Stimulated activated CD8-positive, alpha-beta memory T cell treated with anti-CD3 and anti-CD28 coated beads, Interleukin-4, amount 100 ng/mL, for 1 hour (primary cell): ENCODE measurements at places on chromosomes 6 and 20.

DNA sequence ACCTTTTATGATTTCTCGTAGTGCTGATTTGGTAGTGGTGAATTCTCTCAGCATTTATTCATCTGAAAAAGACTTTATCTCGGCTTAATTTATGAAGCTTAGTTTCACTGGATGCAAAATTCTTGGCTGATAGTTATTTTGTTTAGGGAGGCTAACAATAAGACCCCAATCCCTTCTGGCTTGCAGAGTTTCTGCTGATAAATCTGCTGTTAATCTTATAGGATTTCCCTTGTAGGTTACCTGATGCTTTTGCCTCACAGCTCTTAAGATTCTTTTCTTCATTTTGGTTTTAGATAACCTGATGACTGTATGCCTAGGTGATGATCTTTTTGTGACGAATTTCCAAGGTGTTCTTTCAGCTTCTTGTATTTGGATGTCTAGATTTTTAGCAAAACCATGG lies 388.7 kb downstream of the UTRN start:
- no peak for DNase-seq

DNA sequence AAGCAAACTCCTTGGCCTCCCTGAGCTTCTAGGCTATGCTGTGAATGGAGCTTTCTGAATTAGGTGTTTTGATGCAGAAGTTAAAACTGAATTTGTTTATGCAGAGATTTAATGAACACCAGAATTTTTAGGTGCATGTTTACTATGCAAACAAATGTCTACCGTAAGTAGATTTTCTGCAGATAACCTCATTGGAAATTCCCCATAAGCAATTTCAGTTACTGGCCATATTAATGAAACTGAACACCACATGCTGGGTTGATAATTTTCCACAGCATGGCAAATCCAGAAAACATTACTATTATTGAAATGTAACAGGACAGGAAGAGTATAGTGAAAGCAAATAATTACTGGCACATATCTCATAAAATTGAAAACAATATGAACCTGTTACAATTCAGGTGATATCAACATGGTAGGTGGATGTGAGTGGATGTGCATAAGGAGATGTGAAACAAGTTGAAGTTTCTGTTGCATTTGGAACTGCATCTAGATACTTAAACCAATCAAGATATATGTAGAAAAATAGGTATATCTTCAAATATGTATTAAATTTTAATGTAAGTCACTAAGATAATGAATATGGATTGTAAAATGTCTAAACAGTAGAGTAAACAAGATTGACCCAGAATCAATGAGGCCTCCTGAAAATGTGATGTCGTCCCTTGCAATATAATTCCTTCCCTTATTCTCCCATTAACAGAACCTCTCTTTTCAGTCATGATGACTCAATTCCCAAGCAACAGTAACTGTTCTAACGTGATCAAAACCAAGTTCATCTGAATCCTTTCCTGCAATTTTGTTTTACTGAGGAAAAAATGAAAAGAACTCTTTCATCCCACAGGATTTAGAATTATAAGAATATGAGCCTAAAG lies 11.0 kb downstream of the PTCHD4 start:
- no peak for DNase-seq

- DNase-seq, result no peak
Observed at GRCh38 chr6:40308533-40309306, 278.4 kb downstream of the LRFN2 start.

DNA sequence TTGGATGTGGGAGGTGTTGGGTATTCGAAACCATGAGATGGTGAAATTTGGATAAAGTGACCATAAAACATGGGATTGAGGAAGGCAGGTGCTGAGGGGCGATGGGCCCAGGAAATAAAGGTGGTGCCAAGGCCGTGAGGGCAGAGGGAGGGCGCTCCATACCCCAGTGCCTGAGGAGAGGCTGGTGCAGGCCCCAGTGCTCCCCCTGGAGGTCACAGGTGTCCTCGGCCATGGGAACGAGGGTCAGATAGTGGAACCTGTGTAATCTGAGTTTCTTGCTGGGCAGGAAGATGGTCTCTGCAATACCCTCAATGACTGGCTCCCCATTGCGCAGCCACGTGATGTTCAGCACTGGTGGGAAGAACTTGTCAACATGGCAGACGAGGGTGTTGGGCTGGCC lies 16.2 kb downstream of the HLA-DPB1 start:
- DNase-seq, result no peak

- no peak for DNase-seq
Observed at GRCh38 chr6:100255701-100256100, 209.0 kb downstream of the SIM1 start.

DNA sequence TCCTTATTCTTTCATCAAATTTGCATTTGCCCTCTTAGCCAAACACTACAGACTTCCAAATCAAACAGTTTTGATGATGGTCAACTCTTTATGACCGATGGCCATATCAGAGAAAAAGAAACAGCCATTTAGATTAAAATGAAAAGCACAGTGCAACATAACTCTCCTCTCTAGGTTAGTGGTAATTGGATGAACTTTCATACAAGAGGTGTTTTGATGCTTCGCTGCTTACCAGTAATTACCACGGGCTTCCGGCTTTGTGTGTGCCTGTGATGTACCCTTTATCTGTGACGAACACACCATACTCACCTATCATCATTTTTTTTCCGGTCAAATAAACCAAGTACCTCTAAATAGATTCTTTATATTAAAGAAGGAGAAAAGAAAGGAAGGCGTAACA lies 181.8 kb downstream of the FOXA2 start:
- no peak for DNase-seq

GRCh38 chr6:103177791-103178190 lies 1681.9 kb downstream of the HACE1 start:
- no peak for DNase-seq

GRCh38 chr6:19369785-19370184 lies 467.4 kb upstream of the ID4 start:
- no peak for DNase-seq

GRCh38 chr6:108029226-108029921 lies 45.2 kb downstream of the OSTM1 start:
- no peak for DNase-seq

DNA sequence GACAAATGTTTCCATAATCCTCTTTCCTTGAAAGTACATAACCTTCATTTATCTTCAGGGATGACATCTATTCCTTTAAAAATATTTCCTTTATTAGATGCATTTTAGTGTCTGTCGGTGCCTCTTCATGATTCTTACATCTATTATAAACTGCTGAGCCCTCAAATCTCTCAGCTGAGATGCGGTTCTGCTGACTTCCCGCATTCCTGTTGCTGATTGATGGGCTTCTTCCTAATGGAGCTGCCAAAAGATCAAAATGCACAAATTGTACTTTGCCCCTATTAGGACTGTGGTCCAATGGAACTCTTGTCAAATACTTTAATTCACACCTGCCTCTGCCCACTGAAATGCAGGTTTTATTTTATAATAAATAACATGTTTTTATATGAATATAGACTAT lies 78.7 kb upstream of the SAMD5 start:
- DNase-seq, result no peak

DNA sequence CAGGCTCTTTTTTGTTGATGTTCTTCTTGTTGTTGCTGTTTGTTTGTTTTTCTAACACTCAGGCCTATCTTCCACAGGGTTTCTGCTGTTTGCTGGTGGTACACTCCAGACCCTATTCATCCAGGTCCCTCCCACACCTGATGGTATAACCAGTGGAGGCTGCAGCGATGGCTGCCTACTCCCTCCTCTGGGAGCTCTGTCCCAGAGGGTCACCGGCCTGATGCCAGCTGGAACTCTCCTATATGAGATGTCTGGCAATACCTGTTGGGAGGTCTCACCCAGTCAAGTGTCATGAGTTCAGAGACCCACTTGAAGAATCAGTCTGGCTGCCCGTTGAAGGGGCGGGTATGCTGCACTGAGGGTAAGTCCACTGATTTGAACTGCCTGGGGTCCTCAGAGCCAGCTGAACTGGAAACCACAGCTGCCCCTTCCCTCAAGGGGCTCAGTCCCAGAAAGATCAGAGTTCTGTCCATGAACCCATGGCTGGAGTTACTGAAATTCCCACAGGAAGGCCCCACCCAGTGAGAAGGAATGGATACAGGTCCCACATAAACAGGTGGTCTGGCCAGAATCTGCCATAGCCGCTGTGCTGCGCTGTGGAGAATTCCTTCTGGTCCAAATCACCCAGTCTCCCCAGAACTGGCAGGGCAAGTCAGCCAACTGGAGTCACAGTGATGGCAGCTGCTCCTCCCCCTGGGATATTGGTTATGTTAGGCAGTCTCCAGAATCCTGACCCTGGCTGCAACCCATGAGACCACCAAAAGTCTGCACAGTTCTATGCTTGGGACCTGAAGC lies 664.4 kb downstream of the FRK start:
- no peak for DNase-seq

DNA sequence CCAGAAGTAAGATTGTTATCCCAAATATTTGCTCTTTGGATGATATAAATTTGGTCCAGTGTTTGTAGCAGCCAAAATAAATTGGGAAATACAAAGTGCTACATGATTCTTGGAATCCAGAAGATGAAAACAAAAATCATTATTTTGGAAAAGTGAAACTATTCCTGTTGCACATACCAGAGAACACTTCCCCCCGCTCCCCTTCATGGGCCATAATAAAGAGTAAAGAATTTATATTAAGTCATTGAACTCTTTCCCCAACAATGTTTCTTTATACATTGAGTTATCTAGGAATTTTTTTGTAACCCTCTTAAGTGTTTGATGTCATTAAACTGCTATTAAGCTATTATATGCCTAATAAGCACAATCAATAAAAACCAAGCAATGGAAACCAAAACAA lies 490.4 kb upstream of the HS3ST5 start:
- no peak for DNase-seq

DNA sequence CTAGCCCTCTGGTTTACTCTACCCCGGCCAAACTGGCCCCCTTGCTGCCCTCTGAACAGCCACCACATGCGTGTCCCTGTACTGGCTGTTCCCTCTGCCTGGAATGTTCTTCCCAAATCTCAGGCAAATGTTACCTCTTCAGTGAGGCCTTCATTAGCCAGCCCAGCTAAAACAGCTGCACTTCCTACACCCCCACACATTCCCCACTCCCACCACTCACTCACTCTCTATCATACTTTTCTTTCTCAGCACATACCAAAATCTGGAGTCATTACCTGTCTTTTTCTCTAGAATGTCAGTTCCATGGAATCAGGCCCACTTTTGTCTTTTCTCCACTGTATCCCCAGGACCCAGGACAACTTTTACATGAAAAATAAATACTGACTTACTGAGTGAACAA lies 401.2 kb upstream of the SULF2 start:
- no peak for DNase-seq

- DNase-seq, result no peak
Observed at GRCh38 chr20:52751571-52751970, 220.6 kb upstream of the TSHZ2 start.

DNA sequence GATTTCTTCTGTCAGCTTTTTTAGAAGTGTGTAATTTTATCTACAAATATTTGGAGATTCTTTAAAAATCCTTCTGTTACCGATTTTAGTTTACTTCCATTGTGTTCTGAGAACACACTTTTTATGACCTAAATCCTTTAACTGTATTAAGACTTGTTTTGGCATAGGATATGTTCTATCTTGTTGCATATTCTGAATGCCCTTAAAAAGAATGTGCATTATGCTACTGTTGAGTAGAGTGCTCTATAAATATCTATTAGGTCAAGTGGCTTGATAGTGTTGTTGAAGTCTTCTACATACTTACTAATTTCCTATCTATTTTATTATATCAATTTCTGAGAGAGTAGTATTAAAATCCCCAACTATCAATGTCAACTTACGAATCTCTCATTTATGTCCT lies 502.2 kb downstream of the MAFB start:
- no peak for DNase-seq

DNA sequence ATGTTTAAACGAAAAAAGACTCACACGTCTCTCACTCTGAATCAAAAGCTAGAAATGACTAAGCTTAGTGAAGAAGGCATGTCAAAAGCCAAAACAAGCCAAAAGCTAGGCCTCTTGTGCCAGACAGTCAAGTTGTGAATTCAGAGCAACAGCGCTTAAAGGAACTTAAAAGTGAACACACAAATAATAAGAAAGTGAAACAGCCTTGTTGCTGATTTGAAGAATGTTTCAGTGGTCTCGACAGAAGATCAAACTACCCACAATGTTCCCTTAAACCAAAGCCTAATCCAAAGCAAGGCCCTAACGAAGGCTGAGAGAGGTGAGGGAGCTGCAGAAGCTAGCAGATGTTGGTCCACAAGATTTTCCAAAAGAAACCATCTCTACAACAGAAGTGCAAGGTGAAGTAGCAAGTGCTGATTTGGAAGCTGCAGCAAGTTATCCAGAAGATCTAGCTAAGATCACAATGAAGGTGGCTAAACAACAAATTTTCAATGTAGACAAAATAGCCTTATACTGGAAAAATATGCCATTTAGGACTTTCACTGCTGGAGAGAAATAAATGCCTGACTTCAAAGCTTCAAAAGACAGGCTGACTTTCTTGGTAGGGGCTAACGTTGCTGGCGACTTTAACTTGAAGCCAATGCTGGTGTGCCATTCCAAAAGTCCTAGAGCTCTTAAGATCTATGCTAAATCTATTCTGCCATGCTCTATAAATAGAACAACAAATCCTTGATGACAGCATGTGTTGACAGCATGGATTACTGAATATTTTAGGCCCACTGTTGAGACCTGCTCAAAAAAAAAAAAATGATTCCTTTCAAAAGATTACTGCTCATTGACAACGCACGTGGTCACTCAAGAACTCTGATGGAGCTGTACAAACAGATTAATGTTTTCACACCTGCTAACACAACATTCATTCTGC lies 40.3 kb downstream of the SEC63 start:
- no peak for DNase-seq

DNA sequence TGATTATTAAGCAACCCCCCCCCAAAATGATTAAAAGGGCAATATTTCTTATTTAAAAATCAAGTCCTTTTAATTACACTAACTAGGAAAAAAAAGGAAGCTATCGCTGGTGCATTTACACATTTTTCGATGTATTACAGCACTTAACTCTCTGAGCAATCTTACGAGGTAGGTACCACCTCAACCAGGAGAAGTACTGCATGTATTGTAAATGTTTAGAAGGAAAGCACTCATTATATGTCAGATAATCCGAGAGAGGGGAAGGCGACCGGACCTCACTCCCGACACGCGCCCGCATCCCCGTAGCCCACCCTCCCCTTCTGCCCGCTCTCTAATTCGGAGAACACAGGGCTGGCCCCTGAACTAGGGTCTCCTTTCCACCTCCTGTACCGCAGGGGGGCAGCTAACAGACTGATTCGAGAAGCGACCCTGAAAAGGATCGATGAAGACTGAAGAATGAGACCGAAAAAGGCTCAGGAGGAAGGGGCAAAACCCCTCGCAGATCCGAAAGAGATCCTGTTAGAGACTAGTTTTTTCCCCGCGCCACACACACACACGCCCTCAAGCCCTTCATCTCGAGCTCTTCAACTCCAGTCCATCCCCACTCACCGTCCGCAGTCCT lies 337 bp downstream of the ESF1 start:
- DNase-seq, result no peak
